ENCODE measurements at places on chromosomes 2 and 18.

- DNase-seq: no peak
Observed at GRCh38 chr2:57959390-57959789, 87.2 kb upstream of the VRK2 start.

DNA sequence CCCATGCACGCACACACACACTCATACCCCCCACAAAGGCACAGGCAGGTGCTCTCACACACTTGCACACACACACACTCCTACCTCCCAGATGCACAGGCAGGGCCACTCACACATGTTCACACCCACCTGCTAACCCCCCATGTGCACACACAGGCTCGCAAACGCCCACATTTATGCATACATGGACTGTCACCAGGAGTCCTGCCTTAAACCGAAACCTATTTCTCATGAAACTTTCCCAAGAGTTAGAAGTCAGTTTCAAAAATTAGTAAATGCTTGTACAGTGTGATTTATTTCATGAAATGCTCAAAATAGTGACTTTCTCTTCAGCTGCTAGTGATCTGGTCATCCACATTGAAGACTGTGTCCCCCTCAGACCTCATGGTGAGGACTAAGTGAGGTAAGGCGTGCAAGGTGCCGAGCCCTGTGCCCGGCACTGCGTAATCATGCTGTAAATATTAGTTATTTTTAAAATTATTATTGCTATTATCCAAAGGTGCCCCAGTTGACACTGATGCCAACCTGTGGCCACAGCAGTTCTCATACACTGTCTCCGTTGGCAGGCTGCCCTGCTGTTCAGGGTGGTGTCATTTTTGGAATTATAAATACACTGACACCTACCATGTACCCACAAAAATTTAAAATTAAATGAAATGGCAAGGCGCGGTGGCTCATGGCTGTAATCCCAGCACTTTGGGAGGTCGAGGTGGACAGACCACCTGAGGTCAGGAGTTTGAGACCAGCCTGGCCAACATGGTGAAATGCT, 12.4 kb downstream of the CNNM4 start:
- DNase-seq: no peak

GRCh38 chr2:216974321-216975302, 114.7 kb upstream of the TNP1 start:
- no peak for DNase-seq

GRCh38 chr2:127829845-127830246, 18.9 kb upstream of the WDR33 start:
- DNase-seq: no peak

DNA sequence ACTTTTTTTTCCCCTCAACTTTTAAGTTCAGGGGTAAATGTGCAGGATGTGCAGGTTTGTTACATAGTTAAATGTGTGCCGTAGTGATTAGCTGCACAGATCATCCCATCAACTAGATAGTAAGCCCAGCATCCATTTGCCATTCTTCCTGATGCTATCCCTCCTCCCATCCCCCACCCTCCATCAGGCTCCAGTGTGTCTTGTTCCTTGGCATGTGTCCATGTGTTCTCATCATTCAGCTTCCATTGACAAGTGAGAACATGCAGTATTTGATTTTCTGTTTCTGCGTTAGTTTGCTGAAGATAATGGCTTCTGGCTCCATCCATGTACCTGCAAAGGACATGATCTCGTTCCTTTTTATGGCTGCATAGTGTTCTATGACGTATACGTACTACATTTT, 47.2 kb upstream of the STON1 start:
- no peak for DNase-seq

DNA sequence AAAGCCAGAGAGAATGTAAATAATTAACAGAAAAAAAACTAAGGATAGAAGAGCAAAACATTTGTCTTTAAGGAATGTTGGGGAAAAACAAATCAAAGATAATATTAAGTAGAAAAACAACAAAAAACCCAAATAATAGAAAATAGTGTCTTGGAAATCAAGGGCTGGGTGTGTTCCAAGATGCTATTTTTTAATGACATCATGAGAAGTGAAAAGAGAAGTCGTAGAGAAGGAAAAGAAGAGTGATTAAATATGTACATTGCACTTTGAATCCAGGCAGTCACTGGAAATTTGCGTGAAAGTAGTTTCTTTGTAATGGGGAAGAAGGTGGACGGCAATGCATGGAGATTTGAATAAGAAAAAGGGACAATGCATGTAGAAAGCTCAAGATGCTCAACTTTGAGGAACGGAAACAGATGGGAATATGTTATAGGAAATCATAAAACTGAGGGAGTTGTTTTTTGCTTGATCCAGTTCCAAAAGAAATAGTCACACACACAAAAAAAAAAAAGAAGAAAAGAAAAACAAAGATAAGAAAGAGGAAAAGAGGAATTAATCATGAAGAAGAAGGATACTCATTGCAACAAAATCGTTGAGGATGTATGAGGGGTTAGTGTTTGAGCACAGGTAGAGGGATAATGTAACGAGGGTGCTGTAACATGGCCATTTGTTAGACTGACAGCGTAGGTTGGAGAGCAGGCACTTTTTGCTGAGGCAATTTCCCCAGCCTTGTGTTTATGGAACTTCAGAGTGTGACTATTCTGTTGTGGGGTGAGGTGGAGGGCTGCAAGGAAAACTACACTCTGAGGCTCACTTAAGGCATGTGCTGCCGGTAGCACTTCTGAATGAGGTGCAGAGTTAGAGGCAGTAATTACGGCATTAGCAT, 184.1 kb downstream of the CALCRL start:
- no peak for DNase-seq

- DNase-seq: no peak
Observed at GRCh38 chr2:43038034-43038695, 188.2 kb downstream of the ZFP36L2 start.

GRCh38 chr2:149562324-149562723, 25.3 kb downstream of the MMADHC start:
- no peak for DNase-seq

DNA sequence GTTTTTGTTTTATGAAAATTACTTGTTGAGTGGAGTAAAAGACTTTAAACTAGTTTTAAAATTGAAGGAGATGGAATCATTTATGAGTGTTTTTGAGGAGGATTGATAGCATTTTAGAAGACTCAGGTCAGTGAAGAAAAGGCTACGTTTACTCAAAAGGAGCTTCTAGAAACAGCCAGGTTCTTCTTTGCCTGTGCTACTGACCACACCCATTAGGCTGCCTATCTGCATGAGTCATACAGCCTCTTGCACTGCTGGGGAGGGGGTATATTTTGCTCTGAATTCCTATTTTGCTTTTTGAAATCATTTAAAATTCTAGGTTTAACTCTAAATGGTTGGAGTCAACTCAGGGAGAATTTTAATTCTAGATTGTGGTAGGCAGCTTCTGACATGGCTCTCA, 22.3 kb downstream of the EFEMP1 start:
- DNase-seq: no peak

DNA sequence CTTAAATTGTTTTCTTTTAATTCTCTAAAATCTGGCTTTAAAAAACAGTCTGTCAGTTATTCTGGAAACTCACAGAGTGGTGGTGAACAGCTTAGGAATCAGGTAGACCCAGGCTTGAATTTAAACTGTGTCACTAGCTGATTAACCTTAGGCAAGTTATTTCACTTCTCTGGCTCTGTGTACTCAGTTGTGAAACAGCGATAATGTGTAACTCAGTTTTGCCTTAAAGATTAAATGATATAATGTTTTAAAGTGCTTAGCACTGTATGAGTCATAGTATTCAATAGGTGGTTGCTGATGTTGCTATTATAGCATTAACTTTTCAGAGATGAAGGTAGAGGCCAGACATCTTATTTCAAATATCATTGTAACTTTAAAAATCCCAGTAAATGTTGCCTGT, 40.7 kb downstream of the PKP4 start:
- no peak for DNase-seq

DNA sequence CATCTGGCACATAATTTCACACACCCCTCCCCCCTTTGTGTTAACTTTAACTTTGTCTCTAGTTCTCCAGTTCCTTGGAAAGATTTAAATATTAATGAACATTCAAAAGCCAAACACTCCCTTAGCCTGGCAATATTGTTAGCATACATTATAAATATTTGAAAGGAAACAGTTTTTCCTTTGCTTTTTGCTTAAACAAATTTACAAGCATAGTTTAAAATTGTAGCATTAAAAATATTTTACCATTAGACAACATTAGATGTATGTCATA, 113.1 kb upstream of the SLC38A11 start:
- no peak for DNase-seq

GRCh38 chr18:34929336-34929780, 111.9 kb upstream of the MAPRE2 start:
- no peak for DNase-seq

- DNase-seq: no peak
Observed at GRCh38 chr2:217437290-217437870, 565.4 kb downstream of the TNS1 start.

DNA sequence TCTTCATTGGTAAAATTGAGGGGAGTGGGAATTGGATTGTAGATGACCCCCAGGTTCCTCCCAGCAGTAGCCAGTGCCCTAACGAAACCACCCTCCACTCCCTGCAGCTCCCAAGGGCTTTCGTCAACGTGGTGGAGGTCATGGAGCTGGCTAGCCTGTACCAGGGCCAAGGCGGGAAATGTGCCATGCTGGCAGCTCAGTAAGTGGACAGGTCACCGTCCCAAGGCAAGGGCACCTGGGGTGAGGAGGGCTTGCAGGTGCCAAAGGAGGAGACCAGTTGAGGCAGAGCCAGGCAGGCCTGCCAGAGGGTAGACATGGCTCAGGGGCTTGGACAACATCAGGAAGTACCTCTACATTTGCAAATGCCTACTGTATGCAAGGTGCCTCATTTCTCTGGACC, 122.6 kb upstream of the PPP1CB start:
- no peak for DNase-seq

DNA sequence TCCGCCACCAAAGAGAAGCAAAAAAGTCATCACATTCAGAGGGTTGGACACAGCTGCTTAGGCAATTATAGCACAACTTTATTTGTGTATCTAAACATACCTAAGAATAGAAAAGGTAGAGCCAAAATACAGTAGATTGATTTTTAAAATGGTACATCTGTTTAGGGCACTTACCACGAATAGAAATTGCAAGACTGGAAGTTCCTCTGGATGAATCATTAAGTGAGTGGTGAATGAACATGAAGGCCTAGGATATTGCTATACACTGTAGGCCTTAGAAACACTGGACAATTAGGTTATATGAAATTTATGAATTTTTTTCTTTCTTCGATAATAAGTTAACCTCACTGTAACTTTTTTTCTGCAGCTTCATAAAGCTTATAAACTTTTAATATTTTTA, 687.0 kb downstream of the BCL11A start:
- no peak for DNase-seq

DNA sequence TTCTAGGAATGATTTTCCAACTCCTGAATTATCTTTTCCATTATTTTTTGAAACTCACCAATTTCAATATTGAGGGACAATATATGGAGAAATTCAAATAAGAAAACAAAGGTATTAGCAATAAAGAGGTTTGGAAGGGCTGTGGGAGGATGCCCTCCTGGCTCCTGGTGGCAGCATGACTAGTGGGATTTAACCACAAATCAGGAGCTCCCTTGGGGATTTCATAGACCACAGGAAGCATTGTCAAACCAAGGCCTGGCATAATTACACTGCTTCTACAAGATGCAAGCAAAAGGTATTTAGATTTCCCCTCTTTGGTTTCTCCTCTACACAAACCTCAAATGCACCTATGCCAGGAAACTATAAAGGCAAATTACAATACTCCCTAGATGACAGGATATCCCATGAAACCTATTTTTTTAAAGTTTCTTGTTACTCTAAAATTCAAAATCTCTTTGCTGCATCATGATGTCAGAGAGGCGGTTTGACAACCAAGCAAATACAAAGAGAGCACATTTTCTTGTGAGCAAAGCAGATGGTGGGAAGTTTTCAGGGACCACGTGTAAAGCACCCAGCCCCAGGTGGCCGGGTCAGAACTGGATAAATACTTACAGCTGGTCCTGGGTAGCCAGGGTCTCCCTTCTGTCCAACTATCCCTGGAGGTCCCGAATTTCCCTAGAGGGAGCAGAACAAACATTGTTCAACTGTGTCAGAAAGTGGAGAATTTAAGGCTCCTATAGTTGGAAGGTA, 67.9 kb downstream of the COL6A3 start:
- DNase-seq: no peak

- no peak for DNase-seq
Observed at GRCh38 chr18:10134204-10134603, 220.4 kb downstream of the VAPA start.

- no peak for DNase-seq
Observed at GRCh38 chr2:26816893-26817292, 31.0 kb downstream of the CENPA start.

- no peak for DNase-seq
Observed at GRCh38 chr18:3054780-3055179, 41.8 kb upstream of the LPIN2 start.

DNA sequence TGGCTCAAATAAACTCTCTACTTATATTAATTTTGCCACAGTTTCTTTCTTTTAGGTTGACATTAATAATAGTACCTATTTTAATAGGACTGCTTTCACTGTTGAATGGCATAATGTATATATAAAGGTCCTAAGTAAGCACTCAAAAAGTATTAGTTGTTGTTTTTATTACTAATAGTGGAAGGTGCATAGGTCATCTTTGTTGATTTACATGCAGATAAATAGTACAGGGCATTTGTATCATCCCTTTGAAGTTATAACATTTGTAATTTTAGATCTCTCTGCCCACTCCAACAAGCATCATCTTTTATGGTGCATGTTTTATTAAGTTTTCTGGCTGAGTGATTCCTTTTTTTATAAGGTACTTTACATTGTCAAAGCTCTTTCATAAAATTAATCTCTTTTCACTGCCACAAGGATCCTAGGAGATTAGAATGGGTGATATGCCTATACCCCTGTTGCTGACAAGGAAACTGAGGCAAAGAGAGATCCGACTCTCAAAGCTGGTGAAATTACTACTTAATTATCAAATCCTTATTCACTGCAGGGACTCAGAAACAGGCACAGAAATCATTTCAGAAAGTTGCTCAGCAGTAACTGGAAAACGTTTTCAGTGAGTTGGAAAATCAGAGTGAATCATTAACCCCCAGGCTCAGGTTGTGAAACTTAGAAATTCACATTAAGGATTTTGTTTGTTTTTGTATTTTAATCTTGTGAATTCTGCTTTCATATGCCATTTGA, 299.6 kb downstream of the AGPS start:
- no peak for DNase-seq

- no peak for DNase-seq
Observed at GRCh38 chr2:23769364-23769763, 157.6 kb downstream of the ATAD2B start.

DNA sequence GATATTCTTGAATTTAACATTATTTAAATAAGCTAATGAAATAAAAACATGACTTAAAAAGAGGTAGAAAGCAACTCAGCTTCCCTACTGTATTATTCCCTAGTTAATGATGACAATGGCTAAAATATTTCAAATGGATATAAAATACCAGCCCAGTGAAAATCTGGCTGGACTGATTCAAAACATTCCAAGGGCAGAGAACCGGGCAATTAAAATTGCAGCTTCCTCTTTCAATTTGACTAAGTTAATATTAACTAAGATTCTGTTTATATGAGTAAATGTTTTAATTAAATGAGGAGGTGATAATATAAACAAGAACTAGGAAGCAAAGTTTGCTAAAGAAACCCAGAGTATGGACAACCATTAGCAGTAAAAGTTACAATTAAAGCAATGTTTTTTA, 65.6 kb downstream of the RAPH1 start:
- DNase-seq: no peak

- DNase-seq: no peak
Observed at GRCh38 chr2:204901591-204901990, 356.3 kb downstream of the PARD3B start.

All from ecto neural progenitor cell (in vitro differentiated cells).